T-helper 2 cell (primary cell): ENCODE measurements at places on chromosomes 3 and 15.

DNA sequence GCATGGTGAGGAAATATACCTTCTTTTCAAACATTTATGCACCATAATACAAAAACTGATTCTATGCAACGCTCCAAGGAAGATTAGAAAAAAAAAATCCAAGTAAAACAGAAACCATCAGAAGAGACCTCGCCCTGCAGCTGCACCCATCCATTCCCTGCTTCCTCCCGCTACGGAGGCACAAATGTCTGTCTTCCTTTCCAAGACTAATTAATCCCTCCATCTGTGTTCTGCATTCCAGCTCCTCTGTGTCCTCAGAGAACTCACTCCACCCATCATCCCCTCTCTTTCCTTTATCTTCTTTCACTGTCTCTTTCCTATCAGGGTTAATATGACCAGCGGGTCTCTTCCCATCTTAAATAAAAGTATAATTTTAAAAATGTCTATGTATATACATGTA is 196.1 kb downstream of the ADAMTSL3 start:
- no peak for DNase-seq

DNA sequence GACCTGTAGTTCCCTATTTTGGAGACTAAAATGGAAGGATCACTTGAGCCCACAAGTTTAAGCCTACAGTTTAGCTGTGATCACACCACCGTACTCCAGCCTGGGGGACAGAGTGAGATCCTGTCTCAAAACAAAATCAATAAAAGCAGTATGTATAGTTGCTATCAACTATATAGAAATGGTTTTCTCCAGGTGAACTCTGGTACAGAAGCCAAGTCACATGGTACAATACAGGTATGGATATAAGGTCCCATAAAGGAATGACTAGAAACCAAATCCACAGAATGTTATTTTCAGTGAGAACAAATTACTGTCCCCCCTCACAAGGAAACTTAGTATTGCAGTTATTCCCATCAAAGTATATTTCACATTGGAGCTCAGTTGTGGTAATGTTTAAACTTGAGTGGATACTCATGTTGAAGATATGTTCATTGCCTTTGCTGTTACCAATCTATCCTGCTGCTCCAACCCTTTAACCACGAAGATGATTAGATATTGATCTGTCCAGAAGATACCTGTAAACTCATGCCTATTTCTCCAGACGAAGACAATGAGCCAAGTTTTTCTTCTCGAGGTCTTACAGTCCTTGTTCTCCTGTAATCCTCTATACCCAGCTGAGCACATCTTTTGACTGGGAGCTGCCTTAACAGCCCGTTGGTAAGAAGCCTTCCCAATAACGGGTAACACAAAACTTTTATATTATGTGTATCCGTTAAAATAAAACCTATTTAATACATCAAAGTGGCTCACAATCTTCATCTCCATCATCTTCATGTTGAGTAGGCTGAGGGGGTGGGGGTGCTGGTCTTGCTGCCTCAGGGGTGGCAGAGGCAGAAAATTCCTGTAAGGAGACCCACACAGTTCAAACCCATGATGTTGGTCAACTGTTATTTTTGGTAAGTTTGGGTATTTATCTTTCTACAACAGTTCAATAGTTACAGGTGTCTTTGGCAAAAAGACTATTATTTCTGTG is 24.6 kb downstream of the TRA2B start:
- no peak for DNase-seq

GRCh38 chr15:72062319-72062718 is 55.6 kb downstream of the MYO9A start:
- no peak for DNase-seq

GRCh38 chr15:27260523-27260922 is 289.5 kb downstream of the GABRG3 start:
- no peak for DNase-seq

DNA sequence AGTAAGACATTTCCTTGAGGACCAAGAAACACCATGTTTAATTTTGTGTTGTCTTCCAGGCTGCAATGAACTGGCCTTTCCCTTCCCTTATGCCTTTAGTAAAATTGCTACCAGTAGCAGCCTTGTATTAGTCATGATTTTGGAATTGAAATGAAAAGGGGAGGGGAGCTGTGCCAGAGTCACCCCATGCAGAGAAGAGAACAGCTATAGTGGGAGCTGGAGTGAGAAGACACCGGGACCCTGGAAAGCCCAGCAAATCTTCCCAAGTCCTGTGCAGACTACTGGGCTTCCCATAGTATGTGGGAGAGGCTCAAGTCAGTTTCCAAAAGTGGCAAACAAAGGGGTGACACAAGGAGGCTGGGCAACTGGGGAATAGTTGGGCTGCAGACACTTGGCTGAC is 178.5 kb downstream of the NR1D2 start:
- no peak for DNase-seq

DNA sequence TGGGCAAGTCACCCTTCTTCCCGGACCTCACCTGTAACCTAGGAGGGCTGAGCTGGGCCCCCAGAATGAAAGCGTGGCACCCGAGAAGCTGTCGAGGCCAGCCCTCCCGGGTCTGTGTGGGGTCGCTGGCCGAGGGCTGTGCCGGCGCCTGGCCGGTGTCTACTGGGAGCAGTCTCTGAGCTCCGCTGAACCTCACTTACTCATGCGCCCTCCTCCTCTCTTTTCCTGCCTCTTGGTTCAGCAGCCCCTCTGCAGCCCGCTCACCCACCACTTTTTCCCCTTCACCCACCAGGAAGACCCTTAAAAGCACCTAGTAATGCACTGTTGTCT is 419 bp downstream of the HYKK start:
- peak; percentile 11 for DNase-seq

DNA sequence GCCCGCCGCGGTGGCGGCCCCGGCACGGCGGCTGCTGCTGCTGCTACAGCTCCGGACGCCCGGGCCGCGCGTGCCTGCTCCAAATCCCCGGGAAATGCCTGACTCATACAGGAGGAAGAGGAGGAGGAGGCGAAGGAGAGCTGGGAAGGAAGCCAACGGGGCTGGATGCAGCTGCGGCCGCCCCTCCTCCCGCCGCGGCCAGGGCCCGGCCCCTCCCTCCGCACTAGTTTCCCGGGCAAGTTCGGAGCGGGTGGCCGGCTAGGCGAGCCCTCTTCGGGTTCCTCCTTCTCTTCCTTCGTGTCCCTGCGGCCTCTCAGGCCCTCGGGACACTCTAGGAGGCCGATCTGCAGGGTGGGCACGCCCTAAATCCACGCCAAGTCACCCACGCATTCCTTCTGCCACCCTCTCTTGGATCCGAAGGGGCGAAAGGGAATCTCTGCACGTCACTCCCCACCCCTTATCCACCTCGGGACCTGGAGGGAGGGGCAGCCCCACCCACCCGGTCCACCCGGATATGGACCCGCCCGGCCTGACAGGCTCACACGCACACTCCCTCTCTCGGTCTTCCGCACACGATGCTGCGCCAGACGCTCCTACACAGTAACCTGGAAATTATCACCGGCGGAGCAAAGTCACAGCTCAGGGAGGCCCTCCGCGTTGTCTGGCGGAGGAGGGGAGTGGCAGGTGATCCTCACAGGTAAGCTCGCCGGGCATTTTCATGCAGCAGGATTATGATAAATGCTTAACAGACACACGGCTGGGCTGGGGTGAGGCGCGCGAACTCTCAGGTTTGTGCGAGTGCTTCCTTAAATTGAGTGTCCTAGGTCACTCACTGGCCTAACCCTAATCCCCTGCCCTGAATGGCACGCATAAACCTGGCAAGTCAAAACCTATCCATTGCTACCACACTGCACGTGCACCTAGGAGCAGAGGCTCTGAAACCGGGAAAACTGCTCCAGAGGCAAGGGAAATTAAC is at the start of the genes OSBPL10 and ZNF860:
TSS of gene OSBPL10 (minus strand) at position 57 of the 976 bp plus-strand sequence. CDS start 83 bp downstream, outside the sequence.
TSS of gene ZNF860 (plus strand) at position 545 of the 976 bp plus-strand sequence. CDS start 7,330 bp downstream, outside the sequence.
- no peak for DNase-seq

DNA sequence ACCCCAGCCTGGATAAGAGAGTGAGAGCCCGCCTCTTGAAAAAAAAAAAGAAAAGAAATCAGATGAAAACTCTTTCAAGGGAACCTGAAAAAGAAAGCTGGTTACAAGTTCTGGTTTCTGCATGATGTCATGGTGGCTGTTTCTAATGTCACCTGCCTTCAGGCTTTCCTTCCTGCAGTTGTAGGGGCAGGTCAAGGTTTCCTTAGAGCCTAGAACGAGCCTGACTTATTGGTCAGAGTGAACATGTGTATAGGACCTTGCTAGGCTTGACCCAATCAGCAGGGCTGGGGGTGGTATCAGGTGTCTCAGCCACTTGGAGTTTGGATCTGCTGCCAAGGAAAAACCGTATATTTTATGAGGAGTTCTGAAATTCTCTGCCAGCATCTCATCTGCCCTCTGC is 3.8 kb downstream of the IVD start:
- DNase-seq: peak; percentile 35

- peak; percentile 27 for DNase-seq
These were observed 46.2 kb downstream of the PTH1R start for GRCh38 chr3:46923559-46924350.

DNA sequence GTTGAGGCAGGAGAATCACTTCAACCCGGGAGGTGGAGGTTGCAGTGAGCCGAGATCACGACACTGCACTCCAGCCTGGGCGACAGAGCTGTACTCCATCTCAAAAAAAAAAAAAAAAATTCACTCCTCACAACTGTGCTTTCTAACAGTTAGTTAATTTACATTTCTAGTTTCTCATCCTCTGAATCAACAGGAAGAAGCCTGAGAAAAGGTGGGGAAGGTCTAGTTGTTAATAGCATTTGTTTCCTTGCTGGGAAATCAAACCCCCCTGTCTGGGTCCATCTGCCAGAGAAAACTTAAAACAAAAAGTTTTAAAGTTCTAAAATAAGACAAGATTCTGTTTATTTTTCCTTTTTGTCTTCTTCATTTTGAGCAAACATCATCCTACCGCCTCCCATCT is 62.3 kb downstream of the TMEM39A start:
- no peak for DNase-seq

DNA sequence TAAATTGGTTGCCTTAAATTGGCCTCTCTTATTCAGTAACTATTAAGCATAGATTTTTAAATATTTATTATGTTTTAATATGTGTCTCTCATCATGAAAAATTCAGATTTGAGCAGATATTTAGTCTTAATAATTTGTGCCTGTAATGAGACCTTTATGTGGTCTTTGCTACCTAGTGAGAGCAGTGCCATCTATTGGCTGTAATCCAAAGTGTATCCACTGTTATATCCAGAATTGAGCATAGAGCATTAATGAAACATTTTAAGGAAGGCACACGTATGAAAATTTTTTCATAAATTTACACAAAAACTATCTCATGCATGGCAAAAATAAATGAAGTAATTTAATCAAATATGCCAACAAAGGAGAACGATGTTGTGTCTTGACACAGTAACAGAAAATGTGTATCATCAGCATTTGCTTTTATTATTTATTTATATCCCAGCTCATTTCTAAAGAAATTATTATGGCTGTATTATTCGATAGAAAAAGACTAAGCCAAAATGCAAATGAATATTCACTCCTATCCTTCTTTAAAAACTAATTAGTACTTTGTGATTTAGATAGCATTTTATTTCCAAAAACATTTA is 203.5 kb downstream of the RSRC1 start:
- no peak for DNase-seq

GRCh38 chr3:73556520-73557372 is 68.0 kb downstream of the PDZRN3 start:
- DNase-seq: no peak
